ENCODE measurements at places on chromosomes 6 and 20.

DNA sequence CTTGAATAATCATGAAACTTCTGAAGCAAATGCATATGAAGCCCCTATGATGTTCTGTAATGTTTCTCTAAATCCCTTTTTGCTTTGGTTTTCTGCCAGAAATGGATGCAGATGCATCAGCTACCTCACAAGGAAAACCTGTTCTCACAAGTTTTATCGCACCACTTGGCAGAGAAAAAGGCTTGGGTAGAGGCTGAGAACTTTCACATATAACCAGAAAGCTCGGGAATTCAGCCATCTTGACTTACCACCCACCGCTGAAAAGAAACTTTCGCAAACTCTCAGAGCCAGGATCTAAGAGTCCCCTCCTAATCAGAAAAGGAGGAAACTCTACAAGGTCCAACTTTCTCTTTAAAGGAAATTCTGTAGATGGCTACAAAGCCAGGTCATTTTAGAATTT, 36.2 kb upstream of the ADTRP start:
- no peaks in the 10 kb centered on the region for H3K27me3 ChIP-seq
- peaks cover 2% of the 10 kb centered on the region for H3K4me1 ChIP-seq
- DNase-seq, result no peak
- no peak overlapping the region for H3K4me3 ChIP-seq

DNA sequence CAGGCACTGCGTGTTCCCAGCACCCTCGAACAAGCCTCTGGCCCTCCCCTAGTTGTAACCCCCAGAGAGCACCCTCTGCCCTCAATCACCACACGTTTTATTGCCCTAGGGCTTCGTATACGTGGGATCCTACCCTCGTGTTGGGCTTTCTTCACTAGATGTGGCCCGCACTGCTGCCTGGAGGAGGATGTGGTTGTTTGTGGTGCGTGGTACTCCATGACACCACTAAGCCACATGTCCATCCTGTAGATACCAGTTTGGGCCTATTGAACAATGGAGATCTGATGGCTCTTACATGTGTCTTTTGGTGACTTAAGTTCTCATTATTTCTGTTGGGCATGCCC, 17.0 kb downstream of the SLC2A4RG start:
- no peak overlapping the region for H3K4me3 ChIP-seq
- H3K27ac ChIP-seq, result no peak overlapping the region
- H3K27me3 ChIP-seq, result no peaks in the 10 kb centered on the region
- no peak for DNase-seq
- no peaks in the 10 kb centered on the region for H3K36me3 ChIP-seq
- H3K4me1 ChIP-seq, result peaks cover 10% of the 10 kb centered on the region

DNA sequence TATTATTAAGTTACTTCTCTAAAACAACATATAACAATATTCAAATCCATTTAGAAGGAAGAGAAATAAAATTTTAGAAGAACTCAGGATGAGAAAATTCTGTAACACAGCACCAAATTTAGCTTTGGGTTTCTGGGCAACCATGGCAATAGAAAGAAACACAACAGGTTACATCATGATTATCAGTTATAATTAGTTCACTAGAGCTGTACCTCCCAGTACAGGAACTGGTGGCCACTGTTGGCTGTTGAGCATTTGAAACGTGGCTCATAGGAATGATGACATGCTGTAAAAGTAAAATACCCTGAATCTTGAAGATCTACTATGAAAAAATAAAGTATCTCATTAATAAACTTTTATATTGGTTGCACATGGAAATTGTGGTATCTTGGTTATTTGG, 23.7 kb upstream of the MAP3K4 start:
- H3K4me3 ChIP-seq, result no peak overlapping the region
- H3K27me3 ChIP-seq, result peaks cover 9% of the 10 kb centered on the region
- no peaks in the 10 kb centered on the region for H3K36me3 ChIP-seq
- H3K27ac ChIP-seq, result no peak overlapping the region

DNA sequence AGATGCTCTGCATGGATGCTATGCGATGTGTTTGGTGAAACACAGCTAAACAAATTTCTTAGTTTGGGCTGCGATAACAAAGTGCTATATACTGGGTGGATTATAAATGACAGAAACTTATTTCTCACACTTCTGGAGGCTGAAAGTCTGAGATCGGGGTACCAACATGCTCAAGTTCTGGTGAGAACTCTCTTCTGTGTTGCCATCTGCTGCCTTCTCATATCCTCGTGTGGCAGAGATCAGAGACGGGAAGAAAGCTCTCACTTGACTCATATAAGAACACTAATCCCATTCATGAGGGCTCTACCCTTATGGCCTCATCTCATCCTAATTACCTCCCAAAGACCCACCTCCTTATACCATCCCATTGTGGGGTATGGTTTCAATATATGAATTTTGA, 162.0 kb upstream of the DTNBP1 start:
- DNase-seq, result no peak
- peaks cover 2% of the 10 kb centered on the region for H3K4me1 ChIP-seq
- no peak overlapping the region for H3K27ac ChIP-seq
- H3K36me3 ChIP-seq, result peaks cover 2% of the 10 kb centered on the region
- peaks cover 67% of the 10 kb centered on the region for H3K27me3 ChIP-seq

- H3K27ac ChIP-seq, result no peak overlapping the region
- H3K36me3 ChIP-seq, result no peaks in the 10 kb centered on the region
- no peaks in the 10 kb centered on the region for H3K4me1 ChIP-seq
- no peak overlapping the region for H3K4me3 ChIP-seq
- no peaks in the 10 kb centered on the region for H3K27me3 ChIP-seq
- DNase-seq, result no peak
Observed at GRCh38 chr6:74167976-74168375, 472.0 kb downstream of the CD109 start.

DNA sequence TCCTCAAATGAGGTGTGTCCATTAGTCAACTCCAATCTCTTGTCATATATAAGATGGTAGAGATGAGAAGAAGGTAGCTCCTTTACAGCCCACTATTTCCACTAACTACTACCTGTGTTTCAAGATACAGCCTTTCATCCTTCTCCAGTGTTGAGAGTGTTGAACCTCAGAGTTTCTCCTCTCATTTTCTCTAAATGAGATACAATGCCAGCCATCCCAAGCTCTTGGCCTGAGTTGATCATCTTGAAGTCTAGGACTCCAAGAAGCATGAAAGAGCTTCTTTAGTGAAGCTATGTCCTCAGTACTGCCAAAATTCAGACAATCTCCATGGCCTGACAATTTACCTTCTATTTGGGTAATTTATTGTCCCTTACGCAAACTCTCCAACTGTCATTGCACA, 548 bp upstream of the HLA-DRA start:
- H3K4me3 ChIP-seq, result no peak overlapping the region
- no peak for DNase-seq
- H3K36me3 ChIP-seq, result peaks cover 5% of the 10 kb centered on the region
- H3K4me1 ChIP-seq, result peaks cover 17% of the 10 kb centered on the region
- H3K27ac ChIP-seq, result peak overlapping the region; percentile 74

- H3K4me1 ChIP-seq, result peaks cover 23% of the 10 kb centered on the region
- no peak overlapping the region for H3K4me3 ChIP-seq
- no peak for DNase-seq
- H3K27me3 ChIP-seq, result no peaks in the 10 kb centered on the region
Observed at GRCh38 chr6:30836957-30837356, 47.4 kb upstream of the DDR1 start.
